ENCODE measurements at places on chromosomes 2 and 18.

GRCh38 chr2:231764760-231765159 is 16.3 kb downstream of the PDE6D start:
- no peaks in the 10 kb centered on the region for H3K36me3 ChIP-seq
- H3K4me1 ChIP-seq = no peaks in the 10 kb centered on the region
- no peak for DNase-seq
- H3K4me3 ChIP-seq = no peak overlapping the region

GRCh38 chr2:128277961-128278681 is 40.5 kb downstream of the HS6ST1 start:
- no peaks in the 10 kb centered on the region for H3K27me3 ChIP-seq
- H3K4me3 ChIP-seq = no peak overlapping the region
- no peak for DNase-seq
- peaks cover 5% of the 10 kb centered on the region for H3K36me3 ChIP-seq
- no peak overlapping the region for H3K27ac ChIP-seq

- H3K4me3 ChIP-seq = no peak overlapping the region
- no peak overlapping the region for H3K27ac ChIP-seq
- H3K36me3 ChIP-seq = no peaks in the 10 kb centered on the region
- H3K27me3 ChIP-seq = no peaks in the 10 kb centered on the region
- H3K4me1 ChIP-seq = peaks cover 24% of the 10 kb centered on the region
These were observed 29.6 kb downstream of the GAD1 start for GRCh38 chr2:170846314-170846713.

DNA sequence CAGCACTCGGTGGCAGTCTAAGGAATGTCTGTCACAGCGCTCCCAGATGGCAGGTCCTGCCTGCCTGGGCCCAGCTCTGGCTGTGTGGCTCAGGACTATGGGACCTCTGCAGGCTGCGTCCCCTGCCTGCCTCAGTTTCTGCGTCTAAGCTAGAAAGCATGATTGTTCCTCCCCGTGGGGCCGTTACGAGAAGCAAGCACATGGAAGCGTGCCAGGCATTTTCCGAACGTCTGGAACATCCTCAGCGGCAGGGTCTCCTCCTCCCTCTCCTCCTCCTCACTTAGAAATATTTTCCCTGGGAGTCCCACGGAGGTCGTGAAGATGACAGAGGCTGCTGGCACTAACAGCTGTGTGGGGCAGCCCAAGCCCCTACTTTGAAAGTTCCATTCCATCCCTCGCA is 43.3 kb downstream of the LRRFIP1 start:
- DNase-seq = no peak
- H3K27me3 ChIP-seq = no peaks in the 10 kb centered on the region
- H3K27ac ChIP-seq = no peak overlapping the region
- no peak overlapping the region for H3K4me3 ChIP-seq
- H3K36me3 ChIP-seq = no peaks in the 10 kb centered on the region
- peaks cover 22% of the 10 kb centered on the region for H3K4me1 ChIP-seq

DNA sequence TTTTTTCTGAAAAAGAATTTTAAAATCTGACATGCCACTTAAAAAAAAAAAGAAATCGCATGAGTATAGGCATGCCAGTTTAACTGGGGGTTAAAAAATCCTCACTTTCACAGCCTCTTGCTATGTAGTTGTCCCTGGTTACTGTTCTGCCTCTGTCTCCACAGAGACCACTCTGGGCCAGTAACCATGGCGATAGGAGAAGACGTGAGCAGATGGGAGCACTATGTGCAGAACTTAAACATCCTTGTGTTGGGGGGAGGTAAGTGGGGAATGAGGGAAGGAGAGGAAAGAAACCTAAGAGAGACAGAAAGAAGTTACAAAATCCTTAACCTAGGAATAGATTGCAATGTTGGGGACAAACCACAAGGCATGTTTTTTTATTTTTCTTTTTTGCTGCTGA is 75.9 kb upstream of the CYRIA start:
- H3K4me1 ChIP-seq = no peaks in the 10 kb centered on the region
- DNase-seq = no peak
- H3K36me3 ChIP-seq = no peaks in the 10 kb centered on the region
- no peaks in the 10 kb centered on the region for H3K27me3 ChIP-seq
- H3K4me3 ChIP-seq = no peak overlapping the region
- H3K27ac ChIP-seq = no peak overlapping the region

DNA sequence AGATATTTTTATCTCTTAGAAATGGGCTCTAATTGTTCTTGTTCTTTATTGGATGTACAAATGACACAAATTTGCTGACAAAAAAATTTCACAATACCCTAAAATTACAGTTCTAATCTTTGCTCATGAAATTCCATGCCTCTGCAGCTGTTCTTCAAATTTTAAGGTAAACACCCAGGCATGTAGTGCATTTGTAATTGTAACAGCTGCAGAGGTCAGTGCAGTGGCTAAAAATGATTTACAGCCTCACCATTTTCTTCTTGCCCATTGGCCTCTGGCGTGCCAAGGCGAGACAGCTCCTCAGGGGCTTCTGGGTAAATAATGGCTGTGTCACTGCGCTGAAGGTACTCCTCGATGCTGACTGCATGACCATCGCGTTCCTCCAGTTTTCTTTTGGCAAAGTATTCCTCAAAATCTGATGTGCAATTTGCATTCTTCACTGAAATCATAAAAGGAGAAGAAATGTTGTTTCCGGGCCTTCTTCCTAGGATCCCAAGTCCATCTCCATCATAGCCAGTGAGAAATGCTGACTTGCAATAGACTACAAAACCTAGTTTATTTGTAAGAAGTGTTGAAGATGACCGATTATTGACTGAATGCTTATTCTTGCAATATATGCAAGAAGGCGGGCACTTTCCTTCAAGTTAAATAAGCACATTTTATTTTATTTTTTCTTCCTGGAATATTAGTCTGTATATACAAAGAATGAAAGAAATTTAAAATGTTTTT is 115.2 kb downstream of the ZEB2 start:
- H3K4me1 ChIP-seq = no peaks in the 10 kb centered on the region
- H3K36me3 ChIP-seq = no peaks in the 10 kb centered on the region
- no peak overlapping the region for H3K27ac ChIP-seq
- no peaks in the 10 kb centered on the region for H3K27me3 ChIP-seq

GRCh38 chr2:127986548-127987079 is 41.2 kb downstream of the SAP130 start:
- H3K27ac ChIP-seq = no peak overlapping the region
- no peak overlapping the region for H3K4me3 ChIP-seq
- no peaks in the 10 kb centered on the region for H3K27me3 ChIP-seq
- DNase-seq = no peak

- no peaks in the 10 kb centered on the region for H3K27me3 ChIP-seq
- H3K4me3 ChIP-seq = no peak overlapping the region
- no peak for DNase-seq
- H3K4me1 ChIP-seq = peaks cover 24% of the 10 kb centered on the region
These were observed 72.5 kb downstream of the DOCK10 start for GRCh38 chr2:224969633-224970260.

- no peaks in the 10 kb centered on the region for H3K36me3 ChIP-seq
- DNase-seq = no peak
- H3K4me1 ChIP-seq = no peaks in the 10 kb centered on the region
- H3K27me3 ChIP-seq = no peaks in the 10 kb centered on the region
- no peak overlapping the region for H3K27ac ChIP-seq
These were observed 483.2 kb downstream of the METTL4 start for GRCh38 chr18:2087877-2088673.

- no peak overlapping the region for H3K27ac ChIP-seq
- no peak overlapping the region for H3K4me3 ChIP-seq
These were observed 74.7 kb downstream of the KIAA2012 start for GRCh38 chr2:202147775-202148174.

- peak overlapping the region; percentile 36 for H3K27ac ChIP-seq
- peak; percentile 85 for DNase-seq
- H3K4me1 ChIP-seq = peaks cover 27% of the 10 kb centered on the region
- no peak overlapping the region for H3K4me3 ChIP-seq
- H3K27me3 ChIP-seq = no peaks in the 10 kb centered on the region
These were observed 29.0 kb downstream of the LGALSL start for GRCh38 chr2:64482765-64483504.

DNA sequence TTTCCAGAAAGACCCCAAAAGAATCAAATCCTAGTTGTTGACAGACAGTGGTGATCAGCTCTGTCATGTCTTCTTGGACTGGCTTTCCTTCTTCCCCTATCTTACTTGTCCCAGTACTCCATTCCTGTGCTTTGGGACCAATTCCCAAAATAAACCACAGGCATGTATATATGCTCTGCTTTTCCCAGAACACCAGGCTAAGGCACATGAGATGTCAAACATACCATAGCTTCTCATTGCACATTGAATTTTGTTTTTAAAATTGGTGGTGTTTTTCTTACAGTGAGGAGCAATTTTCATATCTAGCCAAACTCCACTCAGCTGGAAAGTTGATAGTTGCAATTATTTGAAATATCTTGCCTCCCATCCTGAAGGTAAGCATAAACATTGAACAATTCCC is 88.9 kb upstream of the RGPD4 start:
- H3K4me1 ChIP-seq = no peaks in the 10 kb centered on the region
- no peak overlapping the region for H3K27ac ChIP-seq
- H3K4me3 ChIP-seq = no peak overlapping the region
- H3K27me3 ChIP-seq = 0 out of 2 replicates have a peak, but pooled peaks cover 3% of the 10 kb centered on the region
- no peaks in the 10 kb centered on the region for H3K36me3 ChIP-seq
- DNase-seq = no peak

GRCh38 chr2:129798301-129798581 is 181.2 kb upstream of the RAB6C start:
- H3K4me1 ChIP-seq = no peaks in the 10 kb centered on the region
- no peak overlapping the region for H3K27ac ChIP-seq
- H3K27me3 ChIP-seq = no peaks in the 10 kb centered on the region
- H3K4me3 ChIP-seq = no peak overlapping the region
- H3K36me3 ChIP-seq = no peaks in the 10 kb centered on the region
- no peak for DNase-seq

DNA sequence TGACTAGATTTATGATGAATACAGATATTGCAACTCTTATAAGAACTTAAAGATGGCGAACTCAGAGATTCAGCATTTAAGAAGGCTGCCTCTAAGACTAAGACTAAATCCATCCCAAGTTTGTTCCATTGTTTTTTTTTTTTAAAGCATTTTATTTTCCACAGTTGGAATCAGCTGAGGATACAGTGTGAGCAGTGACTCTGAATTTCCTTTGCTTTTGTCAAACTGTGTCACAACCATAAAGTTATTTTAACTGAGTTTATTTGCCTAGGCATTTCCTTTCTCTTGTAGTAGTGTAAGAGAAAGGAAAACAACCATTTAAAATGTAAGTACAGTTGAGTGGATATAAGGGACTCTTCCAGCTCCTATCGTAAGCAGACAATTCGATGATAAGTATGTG is 63.9 kb downstream of the ZEB2 start:
- H3K4me3 ChIP-seq = no peak overlapping the region
- no peak for DNase-seq
- no peaks in the 10 kb centered on the region for H3K4me1 ChIP-seq
- no peak overlapping the region for H3K27ac ChIP-seq
- H3K27me3 ChIP-seq = no peaks in the 10 kb centered on the region
- H3K36me3 ChIP-seq = no peaks in the 10 kb centered on the region

DNA sequence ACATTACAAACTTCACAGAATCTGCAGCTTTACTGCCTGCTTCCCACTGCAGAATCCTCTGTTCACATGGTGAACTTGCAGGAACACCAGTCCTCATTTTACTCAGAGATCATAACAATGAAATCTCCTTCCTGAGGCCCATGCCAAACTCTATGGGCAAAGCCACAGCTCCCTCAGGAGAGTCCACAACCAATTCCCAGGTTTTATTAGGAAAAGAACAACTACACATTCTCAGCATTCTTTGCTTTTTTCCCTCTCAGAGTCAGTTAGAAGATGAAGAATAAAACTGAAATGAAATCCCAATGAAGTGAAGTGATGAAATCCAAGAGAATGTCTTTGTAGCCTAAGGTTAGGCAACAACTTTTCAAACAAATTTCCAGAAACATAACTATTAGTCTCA is 233.7 kb downstream of the DSEL start:
- no peaks in the 10 kb centered on the region for H3K27me3 ChIP-seq
- H3K36me3 ChIP-seq = no peaks in the 10 kb centered on the region
- H3K27ac ChIP-seq = no peak overlapping the region
- no peak overlapping the region for H3K4me3 ChIP-seq

DNA sequence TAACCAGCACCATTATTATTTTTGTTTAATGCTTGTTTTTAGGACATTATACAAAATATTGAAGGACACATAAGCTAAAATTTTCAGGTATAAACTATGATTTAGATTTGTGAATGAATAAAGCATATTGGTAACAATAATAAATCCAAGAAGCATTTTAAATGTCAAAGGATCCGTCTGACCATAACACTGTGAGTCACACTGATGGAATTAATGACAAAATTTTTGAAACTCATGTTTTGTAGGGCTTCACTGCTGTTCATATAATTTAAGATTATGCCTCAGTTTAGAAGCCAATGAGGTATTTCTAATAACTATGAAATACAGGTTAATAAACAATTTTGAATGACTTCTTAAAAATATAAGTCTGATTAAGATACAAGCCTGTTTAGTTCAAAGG is 124.6 kb downstream of the TMEFF2 start:
- H3K4me3 ChIP-seq = no peak overlapping the region
- H3K27me3 ChIP-seq = peaks cover 11% of the 10 kb centered on the region
- DNase-seq = peak; percentile 16
- H3K36me3 ChIP-seq = no peaks in the 10 kb centered on the region

DNA sequence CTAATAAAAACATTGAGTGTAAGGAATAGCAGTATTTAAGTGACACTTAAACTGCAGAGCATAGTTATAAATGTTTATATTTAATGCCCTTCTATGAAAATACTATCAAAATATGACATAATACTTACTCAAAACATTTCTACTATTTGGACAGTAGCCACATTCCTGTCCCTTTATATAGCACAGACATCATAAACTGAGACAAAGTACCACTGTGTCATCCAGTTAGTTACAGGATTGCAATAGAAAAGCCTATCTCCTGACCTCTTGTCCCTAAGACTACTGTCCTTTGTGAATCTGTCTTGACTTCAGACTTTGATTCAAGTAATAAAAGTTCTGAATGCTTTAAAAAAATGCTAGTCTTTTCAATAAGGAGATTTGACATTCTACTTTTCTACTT is 1528.5 kb upstream of the NXPH2 start:
- H3K27ac ChIP-seq = no peak overlapping the region
- no peaks in the 10 kb centered on the region for H3K36me3 ChIP-seq
- peaks cover 11% of the 10 kb centered on the region for H3K4me1 ChIP-seq
- no peak overlapping the region for H3K4me3 ChIP-seq

Data from PC-3 (cell line).